ENCODE measurements at places on chromosomes 16 and 17.

DNA sequence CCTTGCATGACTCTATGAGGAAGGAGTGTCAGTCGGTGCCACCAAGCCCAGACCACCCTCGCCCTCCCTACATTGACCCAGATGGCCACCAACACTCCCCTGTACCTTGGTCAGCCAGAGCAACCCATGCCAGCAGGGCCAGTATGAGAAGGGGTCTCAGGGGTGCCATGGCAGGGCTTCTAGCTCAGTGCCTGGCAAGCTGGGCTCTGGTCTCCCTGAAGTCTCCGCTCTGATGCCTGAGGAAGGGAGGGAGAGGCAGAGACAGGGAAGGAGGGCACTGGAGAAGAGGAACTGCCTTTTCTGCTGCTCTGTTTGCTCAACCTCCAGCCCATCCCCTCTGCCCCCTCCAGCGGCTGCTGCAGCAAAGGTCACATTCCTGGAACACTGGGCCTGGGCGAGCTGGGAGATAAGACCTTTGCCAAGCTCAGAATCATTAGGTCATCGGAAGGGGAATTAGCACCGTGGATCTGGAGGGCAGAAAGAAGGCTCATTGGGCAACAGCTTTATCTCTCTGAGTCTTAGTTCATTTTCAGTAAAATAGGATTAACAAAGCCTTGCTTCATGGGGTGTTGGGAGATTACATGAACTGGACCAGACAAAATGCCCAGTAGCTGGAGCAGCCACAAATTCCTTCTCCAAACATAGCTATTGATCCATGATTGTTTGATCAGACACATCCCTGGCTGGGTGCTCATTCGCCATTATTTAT lies at the start of gene VTN:
Gene VTN, minus strand, starts transcription at position 273 of the 709 bp plus-strand sequence. Its CDS starts 104 bp downstream, at position 169.
- no peak for DNase-seq

DNA sequence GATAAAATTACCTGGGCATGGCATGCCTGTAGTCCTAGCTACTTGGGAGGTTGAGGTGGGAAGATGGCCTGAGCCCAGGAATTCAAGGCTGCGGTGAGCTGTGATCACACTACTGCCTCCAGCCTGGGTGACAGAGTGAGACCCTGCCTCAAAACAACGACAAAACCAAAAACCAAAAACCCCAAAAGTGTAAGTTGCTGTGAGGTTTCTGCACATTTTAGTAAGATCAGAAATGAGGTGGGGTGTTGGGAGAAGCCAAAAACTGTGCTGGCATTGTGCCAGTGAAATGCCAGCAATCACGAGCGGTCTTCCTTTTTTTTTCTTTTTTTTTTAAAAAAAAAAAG lies 114.6 kb downstream of the PITPNC1 start:
- no peak for DNase-seq

DNA sequence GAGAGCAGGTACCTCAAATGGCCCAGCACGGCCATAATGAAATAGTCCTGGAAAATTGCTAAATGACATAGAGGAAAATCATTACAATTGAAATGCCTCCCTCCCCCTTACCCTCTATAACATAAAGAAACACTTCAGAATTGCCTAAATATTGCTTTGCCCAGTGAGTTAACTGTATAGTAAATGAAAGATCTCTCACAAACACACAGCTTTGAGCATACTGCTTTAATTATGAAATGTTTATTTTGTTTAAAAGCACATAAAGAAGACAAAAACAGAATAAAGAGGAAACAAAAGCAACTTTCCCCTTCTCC lies 9.3 kb upstream of the ADAMTS18 start:
- no peak for DNase-seq

- DNase-seq = no peak
These were observed 31.5 kb downstream of the MPRIP start for GRCh38 chr17:17073581-17074403.

- no peak for DNase-seq
These were observed at the start of gene CACNG3 for GRCh38 chr16:24255456-24256371. Gene CACNG3 (plus strand): TSS chr16:24256335. CDS start chr16:24256755, 420 bp downstream.

DNA sequence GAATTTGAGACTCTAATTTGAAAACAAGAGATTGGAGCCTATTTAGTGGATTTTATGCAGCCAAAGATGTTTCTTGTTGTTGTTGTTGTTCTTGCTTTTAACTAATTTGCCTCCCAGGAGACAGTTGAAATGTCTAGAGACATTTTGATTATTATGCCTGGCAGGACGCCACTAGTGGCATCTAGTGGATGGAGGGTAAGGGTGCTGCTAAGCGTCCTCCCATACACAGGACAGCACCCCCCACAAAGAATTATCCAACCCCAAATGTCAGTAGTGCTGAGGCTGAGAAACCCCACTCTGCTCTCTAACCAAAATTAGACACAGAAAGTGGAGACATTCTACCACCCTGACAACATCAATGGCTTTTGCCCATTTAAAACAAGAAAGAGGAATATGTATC lies 15.4 kb upstream of the HSBP1 start:
- no peak for DNase-seq

DNA sequence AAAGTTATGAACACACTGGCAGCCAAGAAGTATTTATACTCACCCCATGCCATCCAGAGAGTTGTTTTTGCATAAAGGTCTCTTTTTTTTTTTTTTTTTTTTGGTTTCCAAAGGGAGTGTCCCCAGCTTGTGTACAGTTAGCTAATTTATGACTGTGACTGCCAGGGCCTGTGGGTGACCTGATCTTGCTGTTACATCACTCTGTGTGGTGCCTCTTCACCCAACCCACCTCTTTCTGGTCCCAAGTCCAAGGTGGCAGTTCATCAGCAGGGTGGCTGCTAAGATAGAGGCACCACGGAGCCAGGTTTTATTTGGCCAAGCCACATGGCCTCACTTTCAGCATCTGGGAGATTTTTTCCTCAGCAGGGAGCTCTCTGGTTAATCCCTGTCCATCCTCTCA lies at the start of gene NOS2:
Gene NOS2, minus strand, starts transcription at position 8 of the 400 bp plus-strand sequence. CDS start 1,720 bp downstream, outside the sequence.
- DNase-seq = no peak

All from smooth muscle cell of the brain vasculature (primary cell).